ENCODE measurements at places on chromosomes 2 and 18.

- no peak for DNase-seq
These were observed 29.9 kb downstream of the HPCAL1 start for GRCh38 chr2:10332402-10333246.

GRCh38 chr2:28568533-28568932 lies 72.7 kb downstream of the PLB1 start:
- no peak for DNase-seq

DNA sequence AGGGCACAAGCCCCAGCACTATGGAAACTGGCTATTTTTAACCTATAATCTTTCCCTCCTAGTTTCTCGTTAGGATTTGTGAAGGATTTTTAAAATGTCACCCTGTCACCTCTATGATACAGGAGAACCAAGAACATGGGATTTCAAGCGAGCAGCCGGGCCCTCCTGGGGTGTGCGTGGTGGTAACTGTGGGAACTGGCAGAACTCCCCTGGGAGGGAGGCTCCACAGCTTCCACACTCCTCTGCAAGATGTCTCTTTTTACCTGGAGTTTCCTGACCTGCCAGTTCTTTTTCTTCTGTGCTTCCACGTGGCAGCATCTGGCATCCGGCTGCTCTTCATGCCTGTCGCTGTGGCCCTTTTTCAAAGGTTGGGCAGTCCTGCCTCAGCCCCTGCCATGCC lies 386.3 kb upstream of the MYT1L start:
- no peak for DNase-seq

GRCh38 chr2:72361042-72361441 lies 213.4 kb upstream of the CYP26B1 start:
- DNase-seq, result no peak

- DNase-seq, result no peak
These were observed 152.9 kb downstream of the PXDN start for GRCh38 chr2:1591461-1591770.

GRCh38 chr2:168662651-168663208 lies 139.7 kb upstream of the NOSTRIN start:
- DNase-seq, result no peak

DNA sequence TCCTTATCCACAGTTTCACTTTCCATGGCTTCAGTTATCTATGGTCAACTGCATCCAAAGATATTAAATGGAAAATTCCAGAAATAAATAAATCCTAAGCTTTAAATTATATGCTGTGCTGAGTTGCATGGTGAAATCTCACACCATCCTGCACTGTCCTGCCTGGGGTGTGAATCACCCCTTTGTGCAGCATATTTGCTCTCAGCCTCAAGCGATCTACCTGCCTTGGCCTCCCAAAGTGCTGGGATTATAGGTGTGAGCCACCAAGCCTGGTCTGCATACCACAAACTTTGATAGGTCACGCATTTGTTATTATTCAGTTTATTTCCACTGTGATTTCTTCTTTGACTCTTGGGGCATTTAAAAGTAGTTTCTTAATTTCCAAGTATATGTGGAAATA lies 117.2 kb downstream of the SPIRE1 start:
- DNase-seq, result no peak

GRCh38 chr2:159785195-159785594 lies 12.8 kb downstream of the CD302 start:
- DNase-seq, result no peak

DNA sequence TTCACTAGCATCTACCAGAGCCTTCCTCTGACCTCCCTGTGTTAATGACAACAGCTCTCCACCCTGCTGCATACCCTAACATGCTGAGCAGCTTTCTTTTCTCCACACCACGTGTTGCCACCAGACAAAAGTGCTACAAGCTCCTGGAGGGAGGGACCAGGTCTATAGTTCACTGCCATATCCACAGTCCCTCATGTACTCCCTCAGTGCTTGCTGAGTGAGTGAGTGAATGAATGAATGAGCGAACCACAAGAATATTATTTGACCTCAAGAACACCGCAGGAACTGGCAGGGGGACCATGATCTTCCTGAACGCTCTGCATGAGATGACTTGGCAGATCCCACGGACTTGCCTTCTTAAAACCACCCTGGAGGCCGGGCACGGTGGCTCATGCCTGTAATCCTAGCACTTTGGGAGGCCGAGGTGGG lies 47.4 kb upstream of the CAB39 start:
- no peak for DNase-seq

- DNase-seq, result no peak
These were observed 55.2 kb upstream of the GYPC start for GRCh38 chr2:126600742-126601141.

- DNase-seq, result no peak
These were observed 175.1 kb downstream of the ACKR3 start for GRCh38 chr2:236744716-236745115.

DNA sequence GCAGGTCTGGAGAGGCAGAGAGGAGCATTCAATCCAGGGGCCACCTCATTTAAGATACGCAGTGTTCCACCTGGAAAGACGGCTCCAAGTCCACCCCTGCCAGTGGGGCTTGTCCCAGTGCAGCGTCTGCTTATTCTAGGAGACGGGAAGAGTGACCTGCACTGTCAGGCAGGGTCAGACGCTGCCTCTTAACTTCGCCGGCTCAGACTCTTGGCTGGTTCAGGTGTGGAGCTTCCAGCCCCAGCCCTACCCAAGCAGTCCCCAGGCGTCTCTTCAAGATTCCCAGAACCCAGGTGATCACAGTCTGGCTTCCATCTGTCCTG lies 208.5 kb downstream of the TFCP2L1 start:
- DNase-seq, result no peak

GRCh38 chr2:195488567-195488966 lies 168.5 kb upstream of the SLC39A10 start:
- no peak for DNase-seq

- no peak for DNase-seq
These were observed 513.9 kb upstream of the ACVR2A start for GRCh38 chr2:147330925-147331324.

DNA sequence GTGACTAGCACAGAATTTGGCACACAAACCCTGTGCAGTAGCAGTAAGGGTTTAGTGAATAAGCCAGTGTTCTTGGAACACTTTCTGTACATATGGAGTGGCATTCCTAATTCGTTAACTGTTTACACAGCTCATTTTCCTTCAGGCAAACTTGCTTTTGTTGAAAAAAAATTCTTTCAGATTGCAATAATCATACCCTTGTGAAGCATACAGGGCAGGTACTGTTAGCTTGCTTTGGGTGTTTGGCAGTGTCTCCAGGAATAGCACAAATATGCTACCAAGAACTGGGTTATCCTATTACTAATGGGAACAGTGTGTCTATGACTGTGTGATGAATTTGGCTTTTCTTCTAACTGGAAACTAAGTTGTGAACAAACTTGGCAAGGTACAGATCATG lies 33.4 kb downstream of the UGP2 start:
- no peak for DNase-seq

- DNase-seq, result peak; percentile 55
These were observed at the start of gene ANKRD29 for GRCh38 chr18:23662309-23663263. Gene ANKRD29, minus strand, starts transcription at chr18:23662911. Its CDS starts 181 bp downstream, at chr18:23662730.

DNA sequence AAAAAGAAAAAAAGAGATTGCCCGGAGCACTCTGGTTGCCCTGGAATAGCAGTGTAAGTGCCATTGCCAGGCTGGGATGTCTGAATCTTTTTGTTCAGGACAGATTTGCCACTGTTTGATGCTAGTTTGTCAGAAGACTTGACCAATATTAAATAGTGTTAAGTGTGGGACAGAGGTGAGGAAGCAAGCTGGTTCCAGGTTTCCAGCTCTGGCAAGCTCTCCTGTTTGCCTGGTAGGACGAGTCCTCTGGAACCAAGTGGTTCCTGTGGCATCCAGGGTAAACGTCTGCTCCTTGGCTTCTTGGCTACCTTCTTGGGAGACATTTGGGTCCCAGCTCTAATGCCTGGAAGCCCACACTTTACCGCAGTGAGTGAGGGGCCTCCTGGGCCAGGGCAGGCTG lies 20.8 kb upstream of the IGFBP5 start:
- DNase-seq, result no peak

- DNase-seq, result no peak
These were observed 11.8 kb upstream of the TWSG1 start for GRCh38 chr18:9322744-9323143.

DNA sequence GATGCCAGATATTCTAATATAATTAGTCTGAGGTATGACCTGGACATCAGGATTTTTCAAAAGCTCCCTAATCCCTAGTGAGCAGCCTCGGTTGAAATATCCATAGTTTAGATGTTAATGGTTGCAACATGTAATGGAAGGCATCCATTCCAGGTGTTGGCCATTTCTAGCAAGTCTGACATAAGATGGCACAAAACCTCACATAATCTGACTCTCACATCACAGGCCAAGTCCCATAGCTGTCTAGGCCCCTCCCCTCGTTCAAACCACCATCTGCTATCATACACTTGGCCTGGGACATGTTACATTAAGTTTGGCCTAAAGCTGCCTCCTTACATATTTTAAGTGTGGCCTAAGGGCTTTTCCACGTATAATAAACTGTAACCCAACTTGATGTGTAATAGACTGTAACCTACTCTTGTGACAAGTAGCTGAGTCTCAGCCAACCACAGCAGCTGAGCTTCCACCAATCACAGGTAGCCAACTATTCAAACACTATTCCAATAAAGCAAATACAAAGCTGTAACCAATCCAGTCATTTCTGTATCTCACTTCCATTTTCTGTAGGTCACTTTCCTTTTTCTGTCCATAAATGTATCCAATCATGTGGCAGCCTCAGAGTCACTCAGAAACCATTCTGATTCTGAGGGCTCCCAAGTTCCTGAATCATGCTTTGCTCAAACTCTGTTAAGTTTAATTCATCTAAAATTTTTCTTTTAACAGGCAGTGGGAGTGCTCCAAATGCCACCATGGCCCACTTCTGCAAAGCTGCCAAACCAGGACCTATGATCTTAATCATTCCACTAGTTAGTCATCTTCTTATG lies 59.4 kb downstream of the ADD2 start:
- DNase-seq, result no peak

DNA sequence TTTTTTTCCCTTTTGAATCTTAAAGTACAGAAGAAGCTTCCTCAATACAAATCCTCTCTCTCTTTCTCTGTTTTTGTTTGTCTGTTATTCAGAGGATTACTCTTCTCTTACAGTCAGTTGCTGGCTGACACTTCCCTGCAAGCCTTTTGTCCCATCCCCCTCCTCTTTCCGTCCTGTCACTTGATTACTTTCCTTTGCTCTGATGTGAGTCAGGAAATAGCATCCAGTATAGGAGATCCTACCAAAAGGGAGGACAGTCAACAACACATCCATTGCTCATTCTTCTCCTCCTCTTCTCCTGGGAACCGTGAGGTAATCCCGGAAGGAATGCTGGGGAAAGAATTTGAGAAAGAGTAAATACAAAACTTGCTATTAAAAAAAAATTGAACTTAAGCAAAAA lies 79.3 kb upstream of the SCN7A start:
- no peak for DNase-seq

DNA sequence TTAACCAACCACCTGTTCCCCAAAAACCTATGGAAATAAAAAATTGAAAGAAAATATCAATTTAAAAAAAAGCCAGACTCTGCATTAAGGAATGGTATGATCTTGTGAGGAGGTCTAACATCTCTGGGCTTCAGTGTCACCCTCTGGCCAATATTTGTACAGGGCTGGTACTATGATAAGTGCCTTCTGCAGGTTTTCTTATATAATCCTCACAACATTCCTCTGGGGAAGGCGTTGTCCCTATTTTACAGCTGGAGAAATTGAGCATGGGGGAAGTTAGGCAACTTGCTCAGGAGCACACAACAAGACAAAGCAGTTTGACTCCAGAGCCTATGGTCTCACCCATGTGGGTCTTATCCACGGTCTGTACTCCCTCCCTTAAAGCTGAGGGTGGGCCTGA lies 86.0 kb downstream of the ZBTB7C start:
- no peak for DNase-seq

DNA sequence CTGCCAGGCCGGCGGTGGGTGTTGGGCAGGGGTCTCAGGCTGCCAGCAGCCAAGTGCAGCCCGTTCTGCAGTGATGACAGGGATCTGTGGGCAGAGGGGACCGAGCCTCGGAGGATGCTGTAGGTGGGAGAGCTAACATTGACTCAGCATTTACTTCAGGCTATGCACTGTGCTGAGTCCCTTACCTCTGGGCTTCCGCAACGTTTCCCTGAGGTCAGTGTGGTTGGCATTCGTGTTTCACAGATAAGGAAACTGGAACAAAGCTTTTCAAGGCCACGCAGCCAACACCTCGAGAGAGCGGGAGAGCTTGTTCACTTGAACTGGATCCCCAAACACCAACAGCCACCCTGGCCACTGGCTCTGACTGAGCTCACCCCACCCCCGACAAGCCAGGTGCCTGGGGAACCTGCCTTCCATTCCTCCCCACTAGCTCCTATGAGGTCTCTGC lies 839 bp upstream of the GPR148 start:
- no peak for DNase-seq

DNA sequence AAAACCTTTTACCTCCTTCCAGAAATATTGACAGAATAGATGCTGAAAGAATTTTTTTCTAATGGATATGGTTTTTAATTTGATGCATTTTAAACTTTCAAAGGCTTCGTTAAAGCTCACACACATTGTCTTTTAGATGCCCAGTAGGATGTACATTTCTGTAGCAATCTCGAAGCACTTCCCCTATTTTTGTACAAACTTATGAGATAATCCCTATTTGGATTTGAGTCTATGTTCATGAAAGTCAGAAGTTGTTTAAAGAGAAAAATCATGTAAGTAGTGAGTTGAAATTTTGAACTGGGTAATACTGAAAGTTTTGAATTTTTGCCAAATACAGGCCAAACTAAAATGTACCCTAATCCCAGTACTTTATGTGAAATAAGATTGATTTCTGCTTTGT lies 38.1 kb upstream of the MMADHC start:
- no peak for DNase-seq

Measured in activated T-cell treated with anti-CD3 and anti-CD28 coated beads, Interleukin-2, amount 50 U/mL, for 1 hour (primary cell).